Spinal cord (tissue), 10 donors: ENCODE measurements at places on chromosomes 3 and 15. TPM values are rescaled to one million over a fixed set of nuclear protein-coding genes. Genes with fewer than 3 reads are reported as not detected.

DNA sequence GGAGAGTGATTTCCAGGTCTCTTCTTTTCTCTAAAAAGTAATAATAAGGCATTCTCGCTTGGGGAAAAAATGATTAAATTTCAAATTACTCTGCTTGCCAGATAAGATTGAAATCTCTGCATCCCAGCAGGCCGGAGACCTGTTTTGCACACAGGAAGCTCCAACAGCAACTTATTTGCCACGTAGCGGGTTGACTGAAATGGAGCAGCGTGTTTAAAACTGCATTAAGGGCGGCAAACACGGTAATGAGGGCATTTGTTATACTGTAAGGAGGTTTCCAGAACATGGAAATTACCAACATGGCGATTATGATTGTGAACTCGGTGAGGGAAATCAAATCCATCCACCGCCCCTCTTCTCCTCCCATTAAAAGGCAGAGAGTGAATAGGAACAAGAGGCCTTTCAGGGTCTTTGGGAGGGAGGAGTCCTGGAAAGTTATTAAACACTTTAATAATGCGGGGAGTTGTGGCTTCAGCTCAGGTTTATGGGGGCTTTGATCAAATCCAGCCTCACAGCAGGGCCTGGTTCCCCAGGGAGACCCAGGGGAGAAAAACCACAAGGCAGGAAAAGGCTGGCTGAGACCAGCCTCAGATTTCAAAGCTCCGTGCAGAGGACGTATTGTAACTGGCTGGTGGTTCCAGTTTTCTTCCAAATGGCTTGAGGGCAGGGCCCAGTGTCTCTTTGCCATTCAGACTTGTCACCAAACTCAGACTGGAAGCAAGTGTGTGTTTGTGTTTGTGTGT lies 242.3 kb downstream of the TLE3 start:
- no peaks in the 10 kb centered on the region for H3K36me3 ChIP-seq
- DNase-seq: no peak
- H3K4me1 ChIP-seq: peaks cover 29% of the 10 kb centered on the region
- H3K27me3 ChIP-seq: peaks cover under 1% of the 10 kb centered on the region
- H3K27ac ChIP-seq: no peak overlapping the region
- no peak overlapping the region for H3K4me3 ChIP-seq

GRCh38 chr15:46622851-46623250 lies 988.0 kb downstream of the SQOR start:
- H3K4me3 ChIP-seq: no peak overlapping the region
- no peaks in the 10 kb centered on the region for H3K36me3 ChIP-seq
- no peaks in the 10 kb centered on the region for H3K4me1 ChIP-seq
- H3K27ac ChIP-seq: no peak overlapping the region

- no peaks in the 10 kb centered on the region for H3K4me1 ChIP-seq
- H3K27ac ChIP-seq: no peak overlapping the region
- DNase-seq: no peak
These were observed 645.8 kb downstream of the GRM7 start for GRCh38 chr3:7506606-7507180.

GRCh38 chr15:47609693-47610092 lies 107.6 kb upstream of the SEMA6D start:
- H3K27me3 ChIP-seq: no peaks in the 10 kb centered on the region
- H3K4me1 ChIP-seq: peaks cover 2% of the 10 kb centered on the region
- H3K4me3 ChIP-seq: no peak overlapping the region
- H3K36me3 ChIP-seq: no peaks in the 10 kb centered on the region
- no peak for DNase-seq

DNA sequence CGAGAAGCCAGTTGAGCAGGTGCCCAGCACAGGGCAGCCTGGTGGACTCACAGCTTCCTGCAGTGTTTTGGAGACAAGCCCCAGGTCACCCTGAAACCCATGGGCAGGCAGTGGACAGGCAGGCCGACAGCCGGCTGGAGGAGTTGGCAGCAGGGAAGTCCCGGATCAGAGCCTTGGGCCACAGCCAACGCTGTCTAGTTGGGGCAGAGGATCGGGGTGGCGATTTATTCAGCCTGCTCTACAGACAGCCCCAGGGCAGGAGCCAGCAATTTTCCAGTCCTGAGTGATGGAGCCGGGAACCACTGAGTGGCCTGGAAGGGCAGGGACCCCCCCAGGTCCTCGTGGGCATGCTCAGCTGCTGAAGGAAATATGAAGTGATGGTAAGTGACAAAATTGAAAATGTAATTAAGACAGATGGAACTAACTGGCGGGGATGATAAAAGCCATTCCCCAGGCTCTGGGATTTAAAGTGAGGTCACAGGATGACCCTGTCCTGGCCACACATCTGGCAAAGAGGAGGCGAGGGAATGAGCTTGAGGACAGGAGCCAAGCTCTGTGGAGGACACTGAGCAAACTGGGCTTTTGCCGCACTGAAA lies 34.4 kb upstream of the TBC1D21 start:
- H3K27me3 ChIP-seq: peaks cover 16% of the 10 kb centered on the region
- peaks cover 43% of the 10 kb centered on the region for H3K4me1 ChIP-seq
- no peak overlapping the region for H3K27ac ChIP-seq
- H3K36me3 ChIP-seq: no peaks in the 10 kb centered on the region
- no peak overlapping the region for H3K4me3 ChIP-seq

GRCh38 chr3:98766924-98767323 lies 3.8 kb downstream of the ST3GAL6 start:
- H3K4me3 ChIP-seq: no peak overlapping the region
- no peak for DNase-seq
- H3K4me1 ChIP-seq: peaks cover 6% of the 10 kb centered on the region
- H3K27me3 ChIP-seq: no peaks in the 10 kb centered on the region

- no peaks in the 10 kb centered on the region for H3K27me3 ChIP-seq
- peaks cover 15% of the 10 kb centered on the region for H3K4me1 ChIP-seq
- H3K4me3 ChIP-seq: no peak overlapping the region
- H3K27ac ChIP-seq: no peak overlapping the region
These were observed 31.9 kb downstream of the TRAK1 start for GRCh38 chr3:42123012-42123581.

DNA sequence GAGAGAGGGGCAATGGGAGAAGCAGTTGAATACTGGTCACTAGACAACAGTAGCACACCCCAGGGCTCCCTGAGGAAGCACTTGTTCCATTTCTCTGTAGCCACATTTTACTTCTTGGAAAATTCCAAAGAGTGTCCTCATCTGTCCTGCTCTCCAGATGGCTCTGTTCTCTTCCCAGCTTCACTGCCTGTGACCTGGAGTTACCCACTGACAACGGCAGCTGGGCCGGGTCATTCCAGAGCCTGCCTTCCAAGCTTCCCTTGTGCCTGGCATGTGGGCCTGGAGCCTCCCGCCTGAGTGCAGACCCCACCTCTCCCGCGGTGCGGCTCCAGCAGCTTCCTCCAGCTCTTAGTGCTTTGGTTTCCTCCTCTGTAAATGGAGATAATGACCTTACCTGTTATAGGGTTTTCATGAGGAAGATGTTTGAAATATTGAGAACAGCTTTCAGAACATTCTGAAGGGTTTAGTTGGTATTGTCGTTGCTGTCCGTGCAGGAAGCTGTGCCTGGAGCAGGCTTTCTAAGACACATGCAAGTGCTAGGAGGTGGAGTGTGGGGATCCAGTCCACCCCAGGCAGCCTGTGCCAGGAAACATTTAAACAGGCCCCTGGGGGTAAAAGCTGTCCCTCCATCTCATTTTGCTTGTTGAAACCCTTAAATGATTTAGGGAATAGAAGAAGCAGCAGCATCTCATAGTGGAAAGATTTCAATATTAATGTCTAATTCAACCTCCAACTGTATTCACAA lies 24.8 kb downstream of the EFCC1 start:
- peaks cover 24% of the 10 kb centered on the region for H3K4me1 ChIP-seq
- H3K27me3 ChIP-seq: no peaks in the 10 kb centered on the region
- no peak overlapping the region for H3K4me3 ChIP-seq
- peaks cover 3% of the 10 kb centered on the region for H3K36me3 ChIP-seq

Gene FBXL22
- 3.0 TPM for polyA plus RNA-seq

Gene OXTR
- polyA plus RNA-seq: 5.6 TPM

Gene PLSCR2
- not detected for polyA plus RNA-seq

Gene FBXO40
- polyA plus RNA-seq: 0.09 TPM
